Urinary bladder (tissue), 4 donors: ENCODE measurements at places on chromosomes 1 and 21. TPM values are rescaled to one million over a fixed set of nuclear protein-coding genes. Genes with fewer than 3 reads are reported as not detected.

The DTL gene
- 20.7 TPM for total RNA-seq

The ACKR1 gene
- total RNA-seq: 7.1 TPM

The CD247 gene
- 1.3 TPM for total RNA-seq

The CAMK1G gene
- total RNA-seq: 0.95 TPM

The PROK1 gene
- not detected for total RNA-seq

The BTBD8 gene
- total RNA-seq: 16.1 TPM

The LCE3E gene
- total RNA-seq: not detected

The GIPC2 gene
- total RNA-seq: 4.4 TPM

The GOLT1A gene
- total RNA-seq: 2.1 TPM

The SERTAD4 gene
- total RNA-seq: 6.9 TPM

GRCh38 chr1:9439074-9439761 is 100.0 kb upstream of the SLC25A33 start:
- no peak for DNase-seq

DNA sequence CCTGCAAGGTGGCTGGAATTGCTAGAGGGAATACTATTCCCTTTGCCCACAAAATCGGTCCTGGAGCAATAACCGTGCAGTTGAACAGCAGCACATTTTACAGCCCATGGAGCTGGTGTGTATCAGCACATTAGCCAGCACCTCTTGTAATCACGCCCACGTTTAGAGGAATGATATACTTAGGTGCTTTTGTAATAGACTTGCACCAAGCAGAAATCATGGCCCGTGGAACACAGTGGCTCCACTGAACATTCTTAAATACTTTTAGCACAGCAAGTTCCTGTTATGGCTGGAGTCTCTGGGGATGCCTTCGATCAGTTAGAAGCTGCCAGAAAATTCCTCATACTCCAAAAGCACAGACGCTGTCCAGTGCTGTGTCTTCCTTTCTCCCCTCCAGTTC is 218.1 kb upstream of the FAM78B start:
- no peak for DNase-seq

DNA sequence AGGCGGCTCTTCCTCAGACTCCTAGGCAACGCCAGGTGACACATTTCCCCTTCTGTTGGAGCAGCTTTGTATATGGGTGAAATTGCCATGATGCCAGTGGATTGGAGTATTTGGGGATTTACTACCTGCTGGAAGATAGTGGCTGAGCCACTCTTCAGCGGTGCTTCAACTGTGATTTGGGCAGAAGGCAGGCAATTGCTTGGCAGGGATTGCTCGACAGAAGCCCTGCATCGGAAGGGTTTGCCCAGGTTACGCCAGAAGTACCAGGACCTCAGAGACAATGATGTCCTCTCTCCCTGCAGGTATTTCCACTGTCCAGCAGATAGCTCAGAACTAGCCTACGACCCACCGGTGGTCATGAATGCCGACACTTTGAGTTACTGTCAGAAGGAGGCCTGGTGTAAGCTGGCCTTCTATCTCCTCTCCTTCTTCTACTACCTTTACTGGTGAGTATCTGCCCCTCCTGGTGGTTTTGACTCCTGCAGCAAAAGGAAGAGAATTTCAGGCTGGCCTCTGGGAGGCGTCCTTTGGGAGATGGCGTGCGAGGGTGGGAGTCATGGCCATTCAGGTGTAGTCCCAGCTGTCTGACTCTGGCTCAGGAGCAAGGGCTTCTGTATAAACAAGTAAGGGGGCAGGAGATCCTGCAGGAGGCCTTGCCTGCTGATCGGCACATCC is 118.3 kb downstream of the CNIH3 start:
- DNase-seq: no peak

- no peak for DNase-seq
Measured at GRCh38 chr1:239421811-239422210, 35.4 kb downstream of the CHRM3 start.

DNA sequence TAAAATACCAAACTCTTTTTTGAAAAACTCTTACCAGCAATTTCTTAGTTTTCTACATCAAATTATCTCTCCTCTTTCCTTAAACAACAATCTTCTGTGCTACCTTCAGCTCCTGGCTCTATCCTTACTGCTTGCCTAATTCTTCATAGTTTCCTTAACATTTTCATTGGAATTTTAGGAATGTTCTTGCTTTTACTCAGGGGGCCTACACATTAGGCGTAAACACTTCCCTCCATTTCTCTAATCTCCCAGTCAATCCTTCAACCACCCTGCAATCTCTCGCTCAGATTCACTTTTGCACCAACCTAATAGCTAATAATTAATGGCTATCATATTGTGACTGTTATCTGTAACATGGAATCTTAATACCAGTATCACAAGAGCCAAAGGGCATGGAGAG is 50.1 kb downstream of the ADAMTS5 start:
- DNase-seq: no peak

- no peak for DNase-seq
Measured at GRCh38 chr1:21301794-21302440, 11.7 kb upstream of the ECE1 start.

GRCh38 chr1:172496678-172497077 is 36.3 kb upstream of the SUCO start:
- no peak for DNase-seq

- no peak for DNase-seq
Measured at GRCh38 chr1:58063095-58063494, 483.4 kb downstream of the OMA1 start.

- DNase-seq: no peak
Measured at GRCh38 chr1:224067207-224067606, 46.7 kb upstream of the FBXO28 start.

GRCh38 chr1:22321917-22322316 is 129.7 kb upstream of the ZBTB40 start:
- no peak for DNase-seq

DNA sequence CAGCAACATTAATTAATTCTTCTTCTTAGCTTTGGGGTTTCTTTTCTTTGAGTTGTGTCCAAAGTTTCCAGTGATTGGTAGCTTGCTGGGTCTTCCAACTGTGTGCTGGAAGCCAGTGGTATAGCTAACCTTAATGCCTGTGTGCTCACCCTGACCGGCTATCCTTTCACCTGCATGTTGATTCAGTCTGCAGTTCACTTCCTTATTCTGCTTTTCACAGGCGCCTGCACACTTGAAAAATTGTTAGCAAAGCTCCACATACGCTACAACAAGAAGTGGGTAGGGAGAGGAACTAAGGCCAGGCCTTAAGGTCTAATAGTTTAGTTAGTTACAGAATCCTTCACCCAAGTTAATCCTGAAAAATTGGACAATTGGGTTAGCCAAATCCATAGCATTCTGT is 35.7 kb downstream of the NCF2 start:
- DNase-seq: no peak

DNA sequence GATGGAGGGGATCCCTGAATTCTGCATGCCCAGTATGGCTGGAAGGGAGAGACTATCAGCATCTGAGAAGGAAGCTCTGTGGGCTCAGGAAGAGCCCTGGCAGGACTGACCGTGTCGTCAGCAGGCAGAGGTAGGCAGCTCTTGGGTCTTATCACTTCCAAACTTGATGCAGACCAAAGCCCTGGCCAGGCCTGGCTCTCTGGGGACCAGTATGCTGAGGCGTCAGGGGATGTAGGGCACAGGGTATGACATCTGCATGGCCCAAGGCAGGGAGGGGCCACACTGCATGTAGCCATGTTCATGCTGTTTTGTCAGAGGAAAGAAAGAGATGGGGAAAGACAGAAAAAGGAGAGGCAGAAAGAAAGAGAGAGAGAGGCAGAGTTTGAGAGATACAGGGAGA is 6.3 kb downstream of the FGR start:
- DNase-seq: no peak

- DNase-seq: no peak
Measured at GRCh38 chr1:223836586-223836985, 9.2 kb downstream of the TP53BP2 start.

DNA sequence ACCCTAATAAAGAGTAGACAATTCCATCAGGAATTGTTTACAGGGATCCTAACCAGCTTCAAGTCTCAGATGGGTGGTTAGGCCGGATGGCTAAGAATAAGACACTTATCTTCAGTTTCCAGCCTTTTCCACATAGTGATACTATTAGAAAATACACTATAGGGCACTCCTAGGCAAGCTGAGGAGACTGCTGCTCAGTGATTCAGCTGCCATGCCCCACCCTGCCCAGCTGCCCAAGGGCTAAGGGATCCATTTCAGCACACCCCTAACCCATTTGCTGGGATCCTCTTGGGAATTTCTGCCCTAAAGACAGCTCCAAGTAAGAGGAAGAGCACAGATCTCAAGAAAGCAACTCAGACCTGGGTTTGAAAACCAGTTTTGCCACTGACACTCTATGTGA is 31.9 kb downstream of the PLPP3 start:
- no peak for DNase-seq

GRCh38 chr1:30748098-30748698 is 9.4 kb downstream of the LAPTM5 start:
- no peak for DNase-seq
